ENCODE measurements at places on chromosomes 12 and 14.

DNA sequence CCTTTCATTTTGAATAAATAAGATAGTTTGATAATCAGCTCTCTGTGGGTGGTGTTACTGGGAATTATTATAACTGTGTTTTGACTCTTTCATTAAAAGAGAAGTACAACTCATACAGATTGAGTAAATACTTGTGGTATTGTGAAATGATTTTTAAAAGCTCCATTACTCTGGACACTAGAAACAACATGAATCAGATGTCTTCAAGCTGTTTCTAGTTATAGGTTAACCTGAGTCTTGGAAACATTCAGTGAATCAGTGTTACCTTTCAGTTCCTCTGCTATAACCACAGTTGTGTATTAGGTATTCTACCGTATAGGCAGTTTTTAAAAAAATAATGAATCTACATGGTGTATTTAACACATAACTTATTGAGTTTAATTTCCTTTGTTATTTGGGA is 128.4 kb upstream of the SSTR1 start:
- DNase-seq = peak; percentile 65

GRCh38 chr14:46626876-46627275 is 24.7 kb downstream of the RPL10L start:
- DNase-seq = no peak

- no peak for DNase-seq
Measured at GRCh38 chr12:75786070-75786469, 245.5 kb downstream of the PHLDA1 start.

DNA sequence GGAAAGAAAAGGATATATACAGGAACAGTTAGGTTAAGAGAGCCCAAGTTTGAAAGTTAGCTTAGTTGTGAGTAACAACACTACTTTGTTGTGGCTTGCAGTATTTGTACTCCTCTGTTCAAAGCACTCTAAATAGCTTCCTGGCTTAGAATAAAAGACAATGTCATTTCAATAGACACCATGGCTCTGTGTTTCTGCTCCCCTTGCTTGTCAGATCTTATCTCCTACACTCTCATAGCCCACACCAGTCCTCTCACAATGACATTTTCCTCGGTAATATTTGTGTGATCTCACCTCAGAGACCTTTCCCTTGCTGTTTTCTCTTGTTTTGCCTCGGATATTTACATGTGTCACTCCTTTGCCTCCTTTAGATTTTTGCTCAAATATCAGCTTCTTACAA is 418.4 kb downstream of the MDGA2 start:
- DNase-seq = no peak

GRCh38 chr14:77406086-77406485 is 17.2 kb downstream of the NOXRED1 start:
- DNase-seq = no peak

GRCh38 chr14:96783043-96783914 is 13.9 kb upstream of the VRK1 start:
- DNase-seq = no peak

GRCh38 chr12:31119192-31119802 is 45.6 kb downstream of the DDX11 start:
- no peak for DNase-seq

- DNase-seq = no peak
Measured at GRCh38 chr14:58824106-58824505, 186.3 kb downstream of the DACT1 start.

- DNase-seq = peak; percentile 40
Measured at GRCh38 chr12:92139634-92140150, 6.0 kb downstream of the BTG1 start.

DNA sequence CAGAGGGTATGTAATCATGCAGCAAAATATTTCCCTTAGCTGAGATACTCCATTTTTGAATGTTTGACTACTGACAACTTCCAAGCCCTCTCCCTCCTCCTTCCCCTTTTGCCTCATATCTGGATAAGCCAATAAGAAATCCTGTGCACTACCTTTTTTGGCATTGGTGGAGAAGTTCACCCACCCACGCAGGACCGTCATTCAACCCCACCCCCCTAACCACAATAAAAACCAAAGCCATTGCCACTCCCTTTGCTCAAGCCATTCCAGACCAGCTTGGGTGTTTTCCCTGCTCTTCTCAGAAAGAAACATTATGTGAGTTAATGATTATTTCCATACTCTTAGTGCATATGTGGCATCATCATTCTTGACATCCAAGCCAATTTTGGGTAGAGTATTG is 176.7 kb downstream of the PTPN11 start:
- DNase-seq = no peak
